Stimulated activated CD4-positive, alpha-beta T cell treated with anti-CD3 and anti-CD28 coated beads, Interleukin-4, amount 100 ng/mL, for 4 hours (primary cell): ENCODE measurements at places on chromosomes 12 and 14.

DNA sequence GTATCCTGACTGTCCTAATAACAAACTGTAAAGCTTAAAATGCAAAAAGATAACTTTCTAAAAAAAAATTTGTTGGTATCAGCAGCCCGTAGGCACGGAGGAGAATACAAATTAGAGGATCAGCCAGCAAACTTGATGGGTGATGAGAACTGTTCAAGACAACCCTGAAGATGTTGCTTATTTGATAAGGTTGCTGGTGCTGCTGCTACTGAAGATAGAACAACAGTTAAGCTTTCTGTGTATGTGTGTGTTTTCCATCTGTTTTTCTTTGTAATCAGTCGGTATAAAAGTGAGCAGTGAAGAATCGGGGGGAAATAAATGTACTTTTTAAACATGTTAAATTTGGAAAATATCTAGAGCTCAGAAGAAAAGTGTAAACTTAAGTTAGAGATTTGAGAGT is 67.4 kb upstream of the POC1B start:
- no peak for DNase-seq

DNA sequence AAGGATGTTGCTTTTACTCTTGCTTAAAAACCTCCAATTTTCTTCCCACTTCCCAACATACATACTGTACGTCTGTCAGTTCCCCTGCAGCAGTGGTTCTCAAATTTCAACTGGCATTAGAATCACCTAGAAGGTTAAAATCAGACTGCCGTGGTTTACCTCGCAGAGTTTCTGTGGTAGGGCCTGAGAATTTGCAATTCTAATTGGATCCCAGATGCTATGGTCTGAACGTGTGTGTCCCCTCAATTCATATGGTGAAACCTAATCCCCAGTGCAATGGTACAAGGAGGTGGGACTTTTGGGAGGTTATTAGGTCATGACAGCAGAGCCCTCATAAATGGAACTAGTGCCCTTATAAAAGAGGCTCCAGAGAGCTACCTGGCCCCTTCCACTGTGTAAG is 226.9 kb downstream of the CRADD start:
- no peak for DNase-seq

DNA sequence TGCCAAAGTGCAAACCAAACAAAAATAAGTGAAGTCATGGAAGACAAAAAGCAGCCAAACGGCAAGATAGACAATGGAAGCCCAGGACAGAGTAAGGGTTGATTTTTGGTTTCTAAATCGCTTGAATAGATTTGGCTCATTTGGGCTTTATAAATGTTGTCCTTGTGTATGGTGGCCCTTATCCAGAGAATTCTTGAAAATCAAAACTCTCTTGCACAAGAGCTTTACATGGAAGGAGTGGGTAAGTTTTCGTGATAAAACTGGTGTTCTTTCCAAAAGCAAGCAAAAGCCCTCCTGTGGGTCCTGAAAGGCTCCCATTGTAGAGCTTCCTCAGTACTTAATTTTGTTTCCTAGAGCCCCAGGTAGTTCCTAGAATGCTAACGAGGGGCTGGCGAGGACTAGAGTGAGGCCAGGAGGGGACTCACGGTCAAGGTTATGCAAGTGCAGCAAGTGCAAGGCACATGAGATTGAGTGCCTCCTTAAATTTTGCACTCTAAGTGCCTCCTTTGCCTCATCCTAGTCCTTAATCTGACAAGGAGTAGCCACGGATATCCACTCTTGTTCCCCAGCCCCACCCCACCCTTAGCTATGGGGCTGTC is 4.1 kb downstream of the SIX6 start:
- no peak for DNase-seq

DNA sequence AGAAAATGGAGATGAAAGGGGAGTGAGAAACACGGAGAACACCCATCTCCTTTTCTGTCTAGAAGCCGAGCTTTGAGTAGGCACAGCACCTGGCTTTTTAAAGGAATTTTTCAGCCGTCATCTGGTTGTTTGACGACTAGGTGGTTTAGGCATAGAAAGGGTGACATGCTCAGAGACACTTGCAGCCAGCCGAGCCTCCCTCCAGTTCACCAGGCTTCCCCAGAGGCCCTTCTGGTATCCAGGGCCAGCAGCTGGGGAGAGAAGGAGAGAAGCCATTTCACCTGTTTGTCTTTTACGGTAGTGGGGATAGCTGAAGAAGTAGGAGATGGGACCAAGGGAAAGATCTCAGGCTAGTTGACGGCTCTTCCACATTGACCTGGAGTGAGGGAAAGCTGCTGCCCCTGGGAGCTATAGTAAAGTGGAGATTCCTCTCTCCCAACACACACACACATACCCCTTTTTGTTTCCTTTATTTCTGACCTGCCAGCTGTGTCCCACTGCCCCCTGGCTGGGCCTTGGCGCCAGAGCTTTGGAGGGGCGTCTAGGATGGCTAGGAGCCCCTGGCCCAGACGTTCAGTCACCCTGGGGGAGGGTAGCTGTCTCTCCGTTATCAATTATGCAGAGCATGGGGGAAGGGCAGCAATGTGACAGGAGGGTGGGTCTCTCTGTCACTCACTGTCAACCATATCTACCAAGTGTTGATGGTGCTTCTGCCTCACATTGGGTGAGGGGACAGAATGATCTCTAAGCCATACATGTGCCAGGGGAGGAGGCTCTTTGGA is 5.5 kb downstream of the MAP3K12 start:
- DNase-seq = no peak

DNA sequence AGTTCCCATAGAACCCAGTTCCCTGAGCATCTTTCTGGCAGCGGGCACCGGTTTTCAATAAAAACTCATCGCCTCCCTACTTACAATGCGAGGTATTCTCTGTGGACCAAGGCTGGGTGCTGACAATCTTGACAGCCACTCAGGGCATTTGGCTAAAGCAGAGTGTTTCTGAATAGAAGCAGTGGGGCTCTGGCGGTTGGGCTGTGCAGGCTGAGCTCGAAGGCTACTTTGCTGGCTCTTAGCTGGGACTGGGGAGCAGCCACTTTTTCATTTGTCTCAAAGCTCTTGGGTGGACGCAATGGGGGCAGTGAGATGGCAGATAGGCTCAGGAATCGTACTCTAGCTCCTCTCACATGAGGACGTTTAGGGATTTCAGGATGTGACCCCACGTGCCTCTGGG is 151.8 kb downstream of the UNC79 start:
- no peak for DNase-seq

DNA sequence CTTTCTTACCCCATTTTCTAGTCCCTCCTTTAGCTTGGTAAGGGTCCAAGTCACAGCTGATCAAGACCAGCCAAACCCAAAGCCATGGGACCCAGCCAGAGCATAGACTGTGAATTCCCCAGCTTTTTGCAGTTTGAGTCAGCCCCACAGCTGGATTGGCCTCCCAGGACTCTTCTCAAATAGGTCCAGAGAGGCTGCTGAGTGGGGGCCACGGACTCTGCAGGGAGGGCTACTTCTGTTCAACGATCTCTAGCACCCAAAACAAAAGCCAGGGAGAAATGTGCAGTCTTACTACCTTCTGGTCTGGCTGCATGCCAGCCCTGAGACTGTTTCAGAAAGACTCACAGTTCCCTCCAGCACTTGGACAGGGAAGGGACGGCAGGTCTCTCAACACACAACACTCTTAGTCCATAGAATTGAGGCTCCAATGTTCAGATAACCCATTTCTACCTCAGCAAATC is 1.6 kb downstream of the VDR start:
- no peak for DNase-seq

- no peak for DNase-seq
These were observed 58.3 kb downstream of the SLC8A3 start for GRCh38 chr14:70130482-70130881.

GRCh38 chr14:20662968-20663732 is 21.2 kb upstream of the RNASE4 start:
- DNase-seq = peak; percentile 69

DNA sequence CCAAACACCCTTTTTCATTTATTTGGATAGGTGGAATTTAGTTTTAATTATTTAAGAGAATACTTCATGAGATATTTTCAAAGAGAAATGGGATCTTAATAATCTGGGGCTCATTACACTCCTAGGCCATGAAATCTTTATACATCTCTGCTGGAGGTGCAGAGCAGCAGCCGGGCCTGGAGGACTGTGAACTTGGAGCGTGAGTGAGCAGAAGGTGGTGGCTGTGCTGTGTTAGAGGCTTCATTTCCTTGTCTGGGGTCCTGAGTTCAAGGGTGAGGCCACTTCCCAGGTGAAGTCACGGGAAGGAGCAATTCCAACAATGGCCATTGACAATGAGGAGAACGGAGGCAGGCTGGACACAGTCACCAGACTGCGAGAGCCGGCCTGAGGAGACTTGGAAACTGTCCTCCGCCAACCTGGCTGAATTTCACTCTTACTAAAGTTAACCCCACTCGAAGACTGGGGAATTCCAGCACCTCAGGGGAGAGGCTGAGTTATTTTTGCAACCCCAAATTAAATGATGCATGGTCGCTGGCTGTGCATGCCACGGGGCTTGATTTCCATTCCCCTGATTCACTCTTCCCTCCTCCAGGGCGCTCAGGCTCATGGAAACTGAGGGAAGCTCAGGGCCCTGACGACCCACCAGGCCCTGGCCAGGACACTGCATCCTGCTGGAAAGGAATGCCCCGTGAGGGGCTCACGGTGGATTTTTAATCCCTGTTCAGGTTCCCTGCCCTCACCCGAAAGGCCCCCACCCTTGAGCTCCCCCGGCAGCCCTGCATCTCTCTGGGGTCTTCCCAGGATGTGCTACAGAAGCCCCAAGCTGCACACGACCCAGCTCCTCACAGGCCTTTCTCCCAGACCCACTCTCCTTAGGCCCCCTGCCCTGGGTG is 22.6 kb upstream of the TRAF3 start:
- no peak for DNase-seq

- DNase-seq = no peak
These were observed 6.6 kb downstream of the PHB2 start for GRCh38 chr12:6963791-6964413.

DNA sequence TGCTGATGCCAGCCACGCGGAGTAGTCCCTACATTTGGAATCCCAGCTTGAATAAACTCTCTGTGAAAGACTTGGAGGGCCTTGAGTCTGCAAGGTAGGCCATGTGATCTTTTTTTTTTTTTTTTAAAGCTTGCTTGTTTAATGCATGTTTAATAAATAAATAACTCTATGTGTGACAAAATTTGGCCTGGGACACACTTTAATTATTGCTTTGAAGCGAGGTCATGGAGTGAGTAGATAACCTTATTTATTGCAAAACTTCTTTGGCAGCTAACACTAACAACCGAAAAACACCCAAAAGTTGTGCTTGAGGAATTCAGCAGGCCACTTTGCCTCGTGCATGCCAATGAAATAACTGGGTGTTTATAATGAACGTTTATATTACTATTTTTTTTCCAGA is 382.2 kb downstream of the FLRT2 start:
- no peak for DNase-seq

GRCh38 chr12:40010899-40011774 is 94.7 kb downstream of the SLC2A13 start:
- peak; percentile 4 for DNase-seq
